ENCODE measurements at places on chromosomes 5 and 9.

- no peak for DNase-seq
Measured at GRCh38 chr5:60810438-60811085, 33.5 kb downstream of the ELOVL7 start.

GRCh38 chr5:121681229-121681855 is 170.3 kb upstream of the FTMT start:
- DNase-seq: no peak

- no peak for DNase-seq
Measured at GRCh38 chr5:14906628-14907027, 35.0 kb upstream of the ANKH start.

DNA sequence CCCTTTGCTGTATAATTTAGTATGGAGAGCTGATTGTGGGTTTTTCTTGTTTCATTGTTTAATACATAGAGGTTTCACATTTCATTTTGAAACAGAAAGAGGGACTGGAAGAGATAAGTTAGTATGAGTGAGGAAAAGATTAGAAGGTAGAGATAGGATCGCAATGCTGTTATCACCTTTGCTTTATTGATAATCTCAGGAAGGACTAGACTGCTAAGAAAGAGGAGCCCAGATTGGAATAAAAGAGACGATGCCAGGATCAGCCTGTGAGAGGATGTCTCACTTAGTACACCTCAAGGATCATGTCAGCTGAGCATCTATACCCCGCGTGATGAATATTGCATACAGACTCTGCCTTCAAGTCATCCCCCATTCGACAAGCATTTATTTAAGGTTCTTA is 178.0 kb upstream of the DMAC1 start:
- DNase-seq: no peak

GRCh38 chr5:27473307-27474046 is 435.1 kb upstream of the CDH9 start:
- no peak for DNase-seq

- no peak for DNase-seq
Measured at GRCh38 chr5:31827867-31828266, 188.9 kb downstream of the PDZD2 start.

DNA sequence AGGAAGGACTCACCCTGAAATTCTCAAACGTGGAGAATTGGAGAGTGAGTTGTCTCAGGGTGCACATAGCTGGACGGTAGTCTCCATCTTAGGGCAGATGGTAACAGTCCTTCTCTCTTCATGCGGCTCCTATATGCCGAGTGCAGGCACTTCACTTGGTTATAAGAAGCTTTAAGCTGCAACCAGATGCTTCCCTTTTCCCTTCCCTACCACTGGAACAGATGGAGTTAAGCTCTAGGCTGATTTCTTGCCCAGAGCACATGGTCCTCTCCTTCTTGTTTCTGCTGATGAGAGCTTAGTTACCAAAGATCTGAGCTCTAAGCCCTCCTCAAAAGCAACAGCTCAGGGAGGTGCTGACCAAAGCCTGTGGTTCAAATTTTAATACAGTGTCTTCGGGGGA is 355.7 kb downstream of the ARHGEF28 start:
- DNase-seq: no peak

DNA sequence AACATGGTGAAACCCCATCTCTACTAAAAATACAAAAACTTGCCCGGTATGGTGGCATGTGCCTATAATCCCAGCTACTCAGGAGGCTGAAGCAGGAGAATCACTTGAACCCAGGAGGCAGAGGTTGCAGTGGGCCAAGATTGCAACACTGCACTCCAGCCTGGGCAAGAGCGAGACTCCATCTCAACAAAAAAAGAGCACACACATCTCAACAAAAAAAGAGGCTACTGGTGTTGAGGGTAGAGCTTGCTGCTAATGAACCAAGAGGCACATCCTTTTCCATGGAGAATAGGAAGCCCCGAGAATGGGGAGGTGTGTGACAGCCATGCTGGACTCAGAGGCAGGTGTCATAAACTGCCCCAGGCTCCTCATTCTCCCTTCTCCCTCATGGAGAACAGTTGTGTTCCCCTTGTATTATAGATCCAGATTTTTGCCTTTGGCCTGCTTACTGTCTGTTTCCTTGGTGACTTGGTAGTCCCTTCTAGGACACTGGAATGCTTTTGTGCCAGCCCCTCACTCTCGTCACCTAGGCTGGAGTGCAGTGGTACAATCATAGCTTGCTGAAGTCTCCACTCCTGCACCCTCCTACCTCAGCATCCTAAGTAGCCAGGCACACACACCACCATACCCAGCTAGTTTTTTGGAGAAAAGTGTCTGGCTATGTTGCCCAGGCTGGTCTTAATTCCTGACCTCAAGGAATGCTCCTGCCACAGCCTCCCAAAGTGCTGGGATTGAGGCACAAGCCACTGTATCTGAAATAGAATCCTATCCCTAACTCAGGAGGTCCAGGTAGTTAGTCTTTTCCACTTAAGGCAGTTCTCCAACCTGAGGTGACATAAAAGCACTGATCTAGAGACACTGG is 5.1 kb downstream of the RPL12 start:
- no peak for DNase-seq

DNA sequence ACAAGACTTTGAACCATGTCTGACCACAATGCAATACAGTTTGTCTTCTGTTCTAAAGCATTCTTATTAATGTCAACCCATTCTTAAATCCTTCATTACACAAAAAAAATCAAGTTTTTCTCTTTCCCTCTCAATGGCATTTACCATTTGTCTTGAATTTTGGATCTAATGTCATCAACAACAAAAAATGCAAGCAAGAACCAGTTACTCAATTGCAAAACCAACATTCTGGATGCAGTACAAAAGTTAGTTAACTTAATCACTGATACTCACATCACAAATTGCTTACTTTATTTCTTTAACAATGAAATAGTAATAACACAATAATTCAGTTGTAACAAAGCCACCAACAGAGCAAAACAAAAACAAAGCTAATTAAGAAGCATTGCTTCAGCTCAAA is 6.0 kb downstream of the C9orf40 start:
- DNase-seq: no peak

DNA sequence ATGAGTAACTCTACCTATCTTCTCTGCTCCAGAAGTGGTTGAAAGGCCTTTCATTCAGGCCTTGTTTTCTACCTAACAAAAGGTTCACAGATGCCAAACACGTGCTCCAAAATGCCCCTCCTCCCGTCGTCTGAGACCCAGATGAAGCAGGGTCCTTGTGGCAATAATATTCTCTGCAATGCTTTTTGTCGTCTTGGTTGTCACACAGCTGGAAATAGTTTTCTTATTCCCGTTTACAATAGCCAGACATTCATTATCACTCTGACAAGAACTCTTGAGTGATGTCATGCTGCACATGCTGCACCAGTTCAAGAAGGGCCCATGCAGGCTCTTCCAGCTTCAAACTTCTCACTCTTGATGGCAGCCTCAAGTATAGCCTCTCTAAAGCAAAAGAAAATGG is 7.8 kb downstream of the LPAR1 start:
- no peak for DNase-seq

- DNase-seq: no peak
Measured at GRCh38 chr5:156678484-156678883, 171.6 kb upstream of the PPP1R2B start.

- DNase-seq: no peak
Measured at GRCh38 chr5:11455505-11455904, 448.7 kb downstream of the CTNND2 start.
